Right lung (tissue), 10 donors: ENCODE measurements at places on chromosomes 6 and 20. TPM values are rescaled to one million over a fixed set of nuclear protein-coding genes. Genes with fewer than 3 reads are reported as not detected.
A peak's percentile ranks its signal among the peaks of the same experiment; 100 is the strongest.

DNA sequence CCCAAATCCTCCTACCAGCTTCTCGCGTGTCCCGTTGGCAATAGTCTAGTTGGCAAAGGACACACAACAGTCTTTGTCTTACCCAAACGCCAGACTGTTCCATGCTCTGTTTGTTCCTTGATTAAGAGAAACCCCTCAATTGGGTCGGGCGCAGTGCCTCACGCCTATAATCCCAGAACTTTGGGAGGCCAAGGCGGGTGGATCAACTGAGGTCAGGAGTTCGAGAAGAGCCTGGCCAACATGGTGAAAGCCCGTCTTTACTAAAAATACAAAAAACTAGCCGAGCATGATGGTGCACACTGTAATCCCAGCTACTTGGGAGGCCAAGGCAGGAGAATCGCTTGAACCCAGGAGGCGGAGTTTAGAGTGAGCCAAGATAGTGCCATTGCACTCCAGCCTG lies 153.7 kb downstream of the GRM4 start:
- DNase-seq = no peak

DNA sequence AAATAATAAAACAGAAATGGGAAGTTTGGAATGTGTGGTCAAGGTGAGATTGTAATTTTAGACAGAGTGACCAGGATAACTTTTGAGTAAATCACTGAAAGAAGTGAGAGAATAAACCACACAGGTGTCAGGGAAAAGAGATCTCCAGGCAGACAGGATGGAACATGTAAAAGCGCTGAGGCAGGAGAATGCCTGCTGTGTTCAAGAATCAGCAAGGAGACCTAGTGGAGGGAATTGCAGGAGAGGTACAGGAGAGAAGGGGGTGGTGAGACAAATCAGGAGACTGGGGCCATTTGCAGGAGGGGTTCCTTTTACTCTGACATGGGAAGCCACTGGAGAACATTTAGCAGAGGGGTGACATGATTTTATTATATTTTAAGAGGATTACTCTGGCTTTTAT lies 456.7 kb downstream of the NKAIN2 start:
- no peak for DNase-seq

The HRH3 gene
- not detected for polyA plus RNA-seq

DNA sequence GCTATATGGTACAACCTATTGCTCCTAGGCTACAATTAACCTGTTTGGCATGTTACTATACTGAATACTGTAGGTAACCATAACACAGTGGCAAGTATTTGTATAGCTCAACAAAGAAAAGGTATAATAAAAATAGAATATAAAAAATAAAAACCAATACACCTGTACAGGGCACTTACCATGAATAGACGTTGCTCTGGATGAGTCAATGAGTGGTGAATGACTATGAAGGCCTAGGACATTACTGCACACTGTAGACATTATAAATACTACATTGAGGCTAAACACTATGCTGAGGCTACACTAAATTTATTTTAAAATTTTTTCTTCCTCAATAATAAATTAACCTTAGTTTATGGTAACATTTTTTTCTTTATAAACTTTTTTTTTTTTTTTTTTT lies 18.6 kb downstream of the ELOVL5 start:
- DNase-seq = no peak

GRCh38 chr6:31795616-31796298 lies at the start of gene VARS1:
Gene VARS1 (minus strand): TSS chr6:31795752. CDS start chr6:31795217, 535 bp downstream.
- DNase-seq = peak; percentile 89

DNA sequence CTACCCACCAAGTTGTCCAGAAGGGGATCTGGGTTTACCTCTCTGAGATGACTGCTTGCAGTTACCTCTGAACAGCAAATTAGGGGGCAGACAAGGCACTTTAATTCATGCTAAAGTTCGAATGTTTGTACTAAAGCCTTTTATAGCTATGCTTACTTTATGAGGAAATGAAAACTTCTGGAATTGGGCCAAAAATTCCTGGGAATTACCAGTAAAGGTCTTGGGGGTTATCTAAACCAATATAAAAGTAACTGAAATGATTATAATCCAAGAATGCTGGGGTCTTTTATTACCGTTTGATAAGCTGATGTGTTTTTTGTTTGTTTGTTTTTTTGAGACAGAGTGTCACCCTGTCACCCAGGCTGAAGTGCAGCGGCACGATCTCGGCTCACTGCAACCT lies 7.9 kb upstream of the LZTS3 start:
- no peak for DNase-seq

- DNase-seq = no peak
Measured at GRCh38 chr6:160054271-160054670, 67.3 kb upstream of the SLC22A1 start.

The EDN3 gene
- polyA plus RNA-seq = 28.8 TPM

GRCh38 chr20:23095499-23095898 lies 9.4 kb upstream of the CD93 start:
- DNase-seq = no peak

DNA sequence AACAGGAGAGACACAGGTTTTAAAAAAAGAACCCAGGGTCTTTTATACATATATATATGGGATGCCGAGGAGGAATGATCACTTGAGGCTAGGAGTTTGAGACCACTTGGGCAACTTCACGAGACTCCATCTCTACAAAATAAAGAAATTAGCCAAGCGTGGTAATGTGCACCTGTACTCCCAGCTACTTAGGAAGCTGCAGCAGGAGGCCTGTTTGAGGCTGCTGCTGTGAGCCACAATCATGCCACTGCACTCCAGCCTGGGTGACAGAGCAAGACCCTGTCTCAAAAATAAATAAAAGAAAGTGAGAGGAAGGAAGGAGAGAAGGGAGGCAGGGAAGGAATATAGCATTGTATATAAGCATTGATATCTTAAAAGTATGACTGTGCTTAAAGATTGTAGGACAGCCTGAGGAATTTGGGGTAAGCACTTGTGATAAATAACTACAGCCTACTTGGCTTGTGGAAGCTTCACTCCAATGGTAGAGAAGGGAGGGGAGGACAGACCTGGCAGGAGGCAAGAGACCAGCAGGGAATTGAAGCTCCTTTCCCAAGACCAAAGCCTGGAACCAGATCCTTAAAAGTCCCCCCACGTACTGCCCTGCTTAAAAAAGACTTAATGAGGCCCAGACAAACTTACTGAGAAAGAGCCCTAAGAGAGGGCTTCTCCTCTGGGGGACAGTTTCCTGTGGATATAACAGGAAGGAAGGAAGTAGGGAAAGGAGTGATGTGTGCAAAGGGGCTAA lies 2.5 kb upstream of the SNTA1 start:
- DNase-seq = no peak

DNA sequence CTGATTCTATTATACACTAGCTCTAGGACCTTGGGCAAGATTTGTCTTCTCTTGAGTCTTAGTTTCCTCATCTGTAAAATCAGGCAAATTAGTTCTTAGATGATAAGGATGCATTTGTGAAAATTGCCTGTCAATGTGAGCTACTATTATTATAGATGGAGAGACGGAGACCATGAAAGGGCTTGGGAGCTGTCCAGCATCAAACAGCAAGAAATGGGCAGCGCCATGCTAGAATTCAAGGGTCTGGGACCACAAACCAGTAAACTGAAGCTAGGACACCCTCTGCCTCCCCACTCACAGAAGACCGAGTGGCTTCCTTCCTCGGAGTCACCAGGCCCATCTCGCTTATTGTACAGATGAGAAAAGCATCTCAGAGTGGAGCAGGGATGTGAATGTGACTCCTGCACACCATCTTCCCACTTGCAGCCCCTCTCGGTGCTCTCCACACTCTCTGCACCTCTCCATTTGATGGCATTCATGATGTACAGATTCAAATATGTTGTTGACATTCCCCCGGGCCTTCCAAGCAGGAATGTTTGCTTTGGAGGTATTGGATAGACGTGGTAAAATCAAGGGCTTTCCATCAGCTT lies 24.1 kb upstream of the BPIFA3 start:
- no peak for DNase-seq

DNA sequence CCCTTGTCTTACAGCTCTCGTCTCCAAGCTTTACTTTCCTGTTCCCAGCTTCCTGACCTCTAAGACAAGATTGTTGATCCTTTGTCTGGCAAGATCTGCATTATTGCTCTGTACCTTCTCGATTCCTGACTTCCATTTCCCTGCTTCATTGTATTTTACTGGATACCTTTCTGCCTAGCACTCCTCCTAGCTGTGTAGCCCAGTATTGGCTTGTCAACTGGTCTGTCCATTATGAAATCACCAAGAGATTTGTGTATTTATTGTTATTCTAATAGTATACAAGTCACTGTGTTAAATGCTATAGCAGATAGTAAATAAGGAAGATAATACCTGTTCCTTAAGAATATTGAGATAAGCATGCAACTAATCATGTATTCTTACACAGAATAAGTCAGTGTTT lies 305.4 kb downstream of the CDKAL1 start:
- no peak for DNase-seq

GRCh38 chr20:444862-445426 lies 17.4 kb downstream of the TBC1D20 start:
- DNase-seq = no peak

GRCh38 chr20:37384683-37385174 lies 38.8 kb downstream of the SRC start:
- DNase-seq = peak; percentile 69

The EPPIN gene
- polyA plus RNA-seq = 0.18 TPM

DNA sequence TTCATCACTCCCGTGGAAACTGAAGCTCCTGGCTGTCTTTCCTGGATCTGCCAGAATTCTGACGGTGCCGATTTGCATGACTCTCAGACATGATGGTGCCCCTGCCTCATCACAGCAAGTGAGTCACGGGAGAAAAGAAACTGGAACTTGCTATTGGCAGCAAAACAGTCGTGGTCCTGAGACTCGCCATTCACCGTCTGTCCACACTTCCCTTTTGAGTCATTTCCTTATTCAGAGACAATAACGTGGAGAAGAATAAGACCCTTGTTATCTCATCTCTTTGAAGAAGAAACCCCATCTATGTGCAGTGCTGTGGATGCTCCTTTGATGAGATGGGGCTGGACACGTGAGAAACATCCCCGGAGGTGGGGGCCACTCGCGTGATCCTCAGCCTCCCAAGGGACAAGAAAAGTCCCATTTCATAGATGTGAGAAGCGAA lies 4.2 kb downstream of the GPR31 start:
- no peak for DNase-seq

The TCF15 gene
- 1.1 TPM for polyA plus RNA-seq

The COX4I2 gene
- polyA plus RNA-seq = 19.7 TPM

GRCh38 chr6:12101653-12102312 lies 89.7 kb downstream of the HIVEP1 start:
- no peak for DNase-seq

DNA sequence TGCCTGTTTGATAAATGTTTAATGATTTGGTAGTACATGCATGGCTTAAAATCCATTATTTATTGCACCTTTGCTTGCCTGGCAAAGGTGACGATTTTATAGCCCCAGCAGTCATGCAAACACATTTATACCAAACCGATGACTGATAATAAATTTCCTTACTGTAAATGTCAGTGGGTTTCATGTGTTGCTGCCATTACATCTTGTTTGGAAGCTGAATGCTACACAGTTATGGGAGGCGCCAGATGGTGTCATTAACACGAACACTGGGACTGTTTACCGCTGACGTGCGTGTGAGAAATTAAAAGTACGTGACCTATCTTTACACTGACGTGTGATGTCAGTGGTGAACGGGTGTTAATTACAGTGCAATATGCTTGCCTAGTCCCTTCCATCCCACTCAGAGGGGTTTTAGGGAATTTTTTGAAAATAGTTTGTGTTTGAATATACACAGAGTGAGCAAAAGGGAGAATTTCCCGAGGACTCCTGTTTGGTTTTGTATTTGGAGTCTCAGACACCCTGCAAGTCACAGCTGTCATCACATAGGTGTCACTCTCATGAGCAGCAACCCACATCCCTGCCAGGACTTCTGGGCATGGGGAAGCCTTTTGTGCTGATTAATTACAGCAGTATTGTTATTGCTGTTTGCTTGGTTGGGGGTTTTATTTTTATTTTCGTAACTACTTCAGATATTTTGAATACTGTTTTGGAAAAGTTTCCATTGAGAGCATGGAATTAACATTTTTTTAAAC lies 151.8 kb upstream of the INSM1 start:
- DNase-seq = no peak

The EPHA7 gene
- polyA plus RNA-seq = 20.0 TPM

DNA sequence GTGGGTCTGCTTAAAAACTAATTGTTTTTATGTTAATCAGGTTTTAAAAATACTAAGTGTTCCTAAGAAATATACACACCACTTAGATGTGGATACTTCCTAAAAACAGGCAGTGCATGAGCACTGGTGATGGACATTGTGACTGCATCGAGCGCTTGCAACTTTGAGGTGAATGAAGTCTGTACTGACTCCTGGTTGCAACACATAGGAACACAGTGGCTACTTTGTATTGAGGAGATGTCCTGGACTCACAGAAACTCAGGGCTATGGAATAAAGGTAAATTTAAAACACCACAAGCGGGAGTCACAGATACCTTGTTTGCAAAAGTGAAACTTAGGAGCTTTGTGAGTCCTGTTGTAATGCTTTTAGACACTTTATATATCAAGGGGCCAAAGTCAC lies 55.6 kb upstream of the POLR1H start:
- no peak for DNase-seq

DNA sequence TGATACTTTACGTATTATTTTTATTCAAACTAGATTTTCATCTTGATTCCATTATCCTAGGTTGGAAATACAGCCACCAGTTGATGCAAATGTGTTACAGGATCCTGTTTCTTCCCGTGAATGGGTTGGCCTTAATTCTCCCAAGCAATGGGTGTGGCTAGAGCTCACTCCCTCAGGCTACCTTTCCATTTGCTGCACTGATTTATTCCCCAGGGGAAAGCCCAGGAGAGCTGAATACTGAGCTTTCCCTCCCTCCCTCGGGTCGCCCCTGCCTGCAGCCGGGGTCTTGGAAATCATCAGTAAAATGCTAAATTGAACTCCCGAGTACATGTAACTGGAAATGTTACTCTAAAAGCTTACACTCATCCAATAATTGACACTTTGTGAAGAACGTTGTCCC lies 9.9 kb downstream of the SMOC2 start:
- no peak for DNase-seq

- no peak for DNase-seq
Measured at GRCh38 chr20:43940518-43941225, 26.0 kb downstream of the TOX2 start.

DNA sequence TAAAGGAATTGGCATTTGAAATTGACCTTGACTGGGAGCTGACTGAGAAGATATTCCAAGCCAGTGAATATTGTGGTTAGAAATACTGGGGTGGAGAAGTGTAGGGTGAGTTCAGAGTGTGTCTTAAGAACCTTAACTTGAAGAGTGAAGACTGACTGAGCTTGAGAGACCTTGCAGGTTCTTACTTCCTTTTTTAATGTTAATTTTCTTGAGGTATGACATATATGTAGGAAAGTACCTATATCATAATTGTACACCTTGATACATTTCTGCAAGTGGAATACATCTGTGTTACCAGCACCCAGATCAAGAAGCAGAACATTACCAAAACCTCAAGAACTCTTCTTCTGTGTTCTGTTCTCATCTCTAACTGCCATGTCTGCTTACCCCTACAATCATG lies 11.0 kb downstream of the DHX35 start:
- DNase-seq = no peak

DNA sequence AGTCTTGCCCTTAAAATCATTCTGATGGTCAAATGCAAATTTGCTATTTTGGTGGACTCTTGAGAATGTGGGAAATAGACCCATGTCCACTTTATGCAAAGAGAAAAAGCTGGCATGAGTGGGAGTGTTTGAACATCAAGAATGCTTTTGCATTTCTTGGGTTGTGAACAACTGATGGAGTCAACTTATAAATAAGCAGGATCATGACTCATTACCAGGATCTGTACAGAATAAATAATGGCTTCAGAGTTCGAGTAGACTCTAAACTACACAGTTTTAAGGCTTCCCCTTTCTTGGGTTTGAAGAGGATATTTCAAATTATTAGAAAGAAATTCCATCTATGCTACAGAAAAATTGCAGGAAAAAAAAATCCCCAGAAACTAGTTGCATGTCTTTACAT lies 195.5 kb downstream of the EYA4 start:
- DNase-seq = no peak

The TSPO2 gene
- polyA plus RNA-seq = 0.28 TPM
